ENCODE measurements at places on chromosomes 3 and 15. TPM values are rescaled to one million over a fixed set of nuclear protein-coding genes. Genes with fewer than 3 reads are reported as not detected.

The CLDN11 gene
- 7.5 TPM for total RNA-seq

The LRRC34 gene
- 7.2 TPM for total RNA-seq

The BFSP2 gene
- total RNA-seq = not detected

The HIGD2B gene
- not detected for total RNA-seq

The IMPG2 gene
- total RNA-seq = 0.50 TPM

The GP5 gene
- 0.14 TPM for total RNA-seq

The DUSP7 gene
- total RNA-seq = 23.2 TPM

The CHDH gene
- 1.1 TPM for total RNA-seq

The TOMM70 gene
- 68.9 TPM for total RNA-seq

The STRIT1 gene
- not detected for total RNA-seq

The CTXND1 gene
- not detected for total RNA-seq

The DCP1A gene
- 32.0 TPM for total RNA-seq

The ISG20 gene
- total RNA-seq = 4.5 TPM

The TRA2B gene
- 307 TPM for total RNA-seq

The XCR1 gene
- total RNA-seq = not detected

The GOLGA6D gene
- not detected for total RNA-seq

The LSAMP gene
- under 0.01 TPM for total RNA-seq

The CFAP92 gene
- total RNA-seq = 0.07 TPM

The DLL4 gene
- 72.7 TPM for total RNA-seq

The TNNC1 gene
- total RNA-seq = 0.27 TPM

The TM6SF1 gene
- 42.3 TPM for total RNA-seq

The GREM1 gene
- 0.07 TPM for total RNA-seq

The C3orf20 gene
- total RNA-seq = 0.07 TPM

The GPR149 gene
- not detected for total RNA-seq

The CXCR6 gene
- total RNA-seq = not detected

Data from thoracic aorta endothelial cell (primary cell).